ENCODE measurements at places on chromosomes 2 and 18.
A peak's percentile ranks its signal among the peaks of the same experiment; 100 is the strongest.

- DNase-seq, result no peak
These were observed 4.0 kb downstream of the YPEL5 start for GRCh38 chr2:30150786-30151185.

- peak; percentile 70 for DNase-seq
These were observed 109.8 kb downstream of the FSHR start for GRCh38 chr2:49044350-49045079.

GRCh38 chr2:109168086-109168485 lies 39.1 kb downstream of the SH3RF3 start:
- no peak for DNase-seq

GRCh38 chr2:18117592-18117991 lies 239.1 kb downstream of the KCNS3 start:
- no peak for DNase-seq

DNA sequence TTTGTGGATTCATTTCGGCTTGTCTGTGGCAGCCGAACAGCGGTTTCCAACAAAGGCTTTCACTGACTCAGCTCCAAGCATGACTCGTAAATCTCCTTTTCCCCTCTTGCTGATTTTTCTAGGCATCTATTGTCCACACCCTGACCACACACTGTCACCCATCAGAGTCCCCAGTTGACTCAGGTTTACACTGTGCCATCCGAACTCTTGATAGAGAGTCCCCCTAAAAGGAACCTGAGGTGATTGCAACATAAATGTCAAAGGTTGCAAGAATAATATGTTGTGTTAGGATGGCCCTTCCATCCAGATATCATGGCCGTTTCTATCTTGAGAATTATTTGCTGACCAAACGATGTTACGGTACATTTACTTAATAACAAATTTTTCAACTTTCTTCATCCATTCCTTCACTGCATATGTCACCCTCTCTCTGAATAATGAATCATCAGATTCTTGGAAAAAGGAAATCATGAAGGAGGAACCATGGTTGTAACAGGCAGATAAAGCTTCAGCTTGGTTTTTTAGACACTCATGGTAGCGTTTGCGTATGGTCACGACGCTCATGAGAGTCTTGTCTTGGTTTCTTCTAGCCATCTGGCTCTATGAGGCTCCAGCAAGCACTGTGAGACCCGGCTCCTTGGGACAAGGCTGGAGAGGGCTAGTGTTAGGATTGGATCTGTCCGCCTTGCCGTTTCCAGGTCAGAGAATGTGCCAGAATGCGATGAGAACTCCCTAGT lies 72.1 kb downstream of the NPAS2 start:
- DNase-seq, result no peak

- DNase-seq, result no peak
These were observed 30.1 kb upstream of the GRB14 start for GRCh38 chr2:164651361-164651760.

DNA sequence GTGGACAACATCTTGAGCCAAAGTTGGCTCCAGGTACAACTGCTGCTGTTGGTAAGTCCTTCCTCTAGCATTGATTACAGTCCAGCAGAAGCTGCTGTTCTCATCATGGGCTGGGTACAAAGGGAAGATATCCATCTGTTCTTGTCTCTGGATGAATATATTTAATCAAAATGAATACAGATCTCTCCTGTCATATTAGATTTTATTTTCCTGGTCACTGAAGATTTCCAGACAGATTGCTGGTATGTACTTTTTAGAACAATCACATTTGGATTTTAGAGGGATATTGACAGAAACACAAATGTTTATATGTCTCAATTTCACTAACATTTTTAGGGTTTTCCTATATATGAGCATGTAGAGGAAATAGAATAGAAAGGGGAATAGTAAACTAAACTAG lies 155.4 kb upstream of the FHL2 start:
- no peak for DNase-seq

GRCh38 chr2:119004602-119005001 lies 62.6 kb downstream of the MARCO start:
- DNase-seq, result no peak

DNA sequence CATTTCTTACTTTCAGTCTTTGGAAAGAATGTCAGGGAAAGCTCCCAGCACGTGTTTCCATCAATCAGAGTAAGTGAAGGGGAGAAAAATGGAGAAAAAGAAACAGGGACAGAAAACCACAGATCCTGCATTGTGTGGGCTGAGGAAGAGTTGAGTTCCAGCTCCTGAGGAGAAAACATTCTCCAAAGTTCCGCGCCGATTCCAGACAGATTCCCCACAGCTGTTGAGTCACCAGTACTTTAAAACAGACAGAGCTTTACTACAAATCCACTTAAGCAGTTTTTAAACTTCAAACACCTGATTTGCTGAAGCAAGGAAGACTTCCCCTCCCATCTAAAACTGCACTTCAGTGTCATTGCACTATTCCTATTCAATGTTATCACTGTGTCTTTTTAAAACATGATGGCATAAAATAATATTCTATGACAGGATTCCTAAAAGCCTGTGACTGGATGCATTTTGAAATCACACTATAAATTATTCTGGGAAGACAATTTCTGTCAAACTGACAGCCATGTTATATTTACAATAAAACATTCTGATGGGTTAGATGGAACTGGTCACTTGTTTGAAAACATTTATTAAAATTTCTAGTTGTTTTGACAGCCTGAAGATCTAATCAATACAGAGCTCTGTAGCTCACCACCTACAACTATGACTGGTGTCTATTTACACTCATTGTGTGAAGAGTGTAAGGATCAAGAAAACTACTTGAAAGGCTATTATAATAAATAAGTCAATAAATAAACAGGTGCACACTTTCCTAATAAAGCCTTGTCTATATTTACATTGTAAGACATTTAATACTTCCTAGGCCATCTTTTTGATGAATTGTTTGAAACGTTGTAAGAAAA lies 40.9 kb downstream of the TCF4 start:
- DNase-seq, result no peak

- no peak for DNase-seq
These were observed 57.7 kb downstream of the METTL4 start for GRCh38 chr18:2513616-2514015.

DNA sequence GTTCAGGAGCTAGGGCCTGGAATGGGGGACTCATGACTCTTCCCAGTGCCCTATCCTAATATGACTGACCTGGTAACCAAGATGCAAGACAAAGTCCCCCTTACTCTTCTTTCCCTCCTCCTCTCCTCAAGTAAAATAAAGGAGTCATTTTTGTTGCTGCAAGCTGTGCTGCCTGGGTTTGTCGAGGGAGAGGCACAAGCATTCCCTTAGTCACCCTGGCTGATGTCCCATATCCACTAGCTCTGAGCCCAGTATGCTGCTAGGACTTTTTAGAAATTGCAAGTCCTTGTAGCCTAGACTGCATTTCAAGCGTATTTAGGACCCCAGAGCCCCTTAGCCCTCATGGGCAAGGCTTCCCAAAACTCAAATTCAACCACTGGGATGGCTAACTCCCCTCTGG lies 338.5 kb upstream of the SETBP1 start:
- DNase-seq, result no peak

DNA sequence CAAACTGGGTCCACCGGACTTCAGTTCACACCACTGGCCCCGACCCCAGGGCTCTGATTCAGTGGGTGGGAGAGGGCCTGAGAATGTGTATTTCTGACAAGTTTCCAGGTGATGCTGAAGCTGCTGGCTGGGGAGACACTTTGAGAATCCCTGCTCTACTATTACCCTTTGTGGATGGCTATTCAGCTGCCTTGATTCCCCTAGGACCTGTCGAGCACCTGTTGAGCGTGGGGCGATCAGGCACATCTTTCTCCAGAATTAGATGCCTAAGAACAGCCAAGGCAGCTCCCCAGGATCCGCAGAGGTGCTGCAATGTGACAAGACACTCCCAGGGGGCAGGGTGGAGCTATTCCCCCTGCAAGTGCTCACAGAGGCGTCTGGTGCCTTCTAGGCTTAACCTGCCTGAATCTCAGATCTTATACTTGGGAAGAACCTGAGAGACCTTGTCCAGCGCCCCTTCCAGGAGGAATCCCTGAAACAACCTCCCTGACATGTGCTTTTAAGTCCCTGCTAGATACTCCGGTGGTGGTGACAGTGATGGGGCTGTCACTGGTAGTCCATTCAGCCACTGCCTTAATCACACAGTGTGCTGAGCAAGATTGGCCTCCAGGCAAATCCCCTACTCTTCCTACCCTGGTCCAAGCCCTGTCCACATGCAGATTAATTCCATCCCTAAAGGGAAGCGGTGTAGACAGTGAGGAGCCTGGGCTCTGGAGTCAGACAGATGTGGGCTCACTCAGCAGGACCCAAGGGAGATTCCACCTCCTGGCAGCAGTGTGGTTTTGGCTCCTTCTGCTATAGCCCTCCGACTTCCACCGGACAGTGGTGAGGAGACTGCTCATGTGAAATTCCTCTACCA lies 43.4 kb upstream of the OTOF start:
- DNase-seq, result no peak

- DNase-seq, result peak; percentile 50
These were observed 177.3 kb downstream of the HAUS1 start for GRCh38 chr18:46281185-46282176.

- DNase-seq, result no peak
These were observed 79.1 kb upstream of the DLX2 start for GRCh38 chr2:172181840-172182239.

- DNase-seq, result no peak
These were observed 108.9 kb downstream of the ATP9B start for GRCh38 chr18:79178113-79178531.

DNA sequence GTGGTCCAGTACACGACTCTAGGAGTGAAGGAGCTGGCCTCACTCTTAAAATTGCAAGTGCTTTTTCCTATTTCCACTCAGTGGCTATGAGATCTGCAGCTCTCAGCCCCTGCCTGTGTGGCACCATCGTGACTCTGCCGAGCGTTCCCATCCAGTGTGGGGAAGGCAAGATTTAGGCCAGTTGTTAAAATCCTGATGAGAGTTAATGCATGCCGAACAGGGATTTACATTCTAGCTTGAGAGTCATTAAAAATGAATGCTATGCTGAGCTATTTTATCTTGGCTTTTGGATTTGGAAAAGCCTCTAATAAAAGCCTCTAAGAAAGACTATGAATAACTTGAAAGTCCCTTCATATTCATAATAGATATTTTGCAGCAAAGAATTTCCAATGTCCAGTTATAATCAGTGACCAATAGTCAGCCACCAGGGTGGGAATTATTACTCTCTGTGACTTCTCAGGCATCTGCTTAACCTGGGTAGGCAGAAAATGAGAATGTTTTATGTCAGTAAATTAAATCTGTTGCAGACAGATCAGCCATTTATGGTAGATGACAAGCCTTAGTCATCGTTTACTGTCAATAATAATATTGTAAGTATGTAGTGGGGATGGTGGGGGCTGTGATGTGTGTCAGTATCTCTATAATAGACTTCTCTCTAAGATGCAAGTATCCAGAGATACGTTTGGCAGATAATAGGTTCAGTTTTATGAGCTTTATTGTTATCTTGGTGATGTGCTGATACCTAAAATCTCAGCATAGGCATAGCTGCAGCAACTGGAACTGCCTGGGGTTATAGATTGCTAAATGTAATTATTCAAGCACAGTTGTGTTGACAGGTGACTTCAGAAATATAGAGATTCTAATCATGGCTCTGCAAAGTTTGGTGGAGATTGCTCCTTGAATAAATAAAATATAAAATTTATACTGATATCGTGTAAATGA lies 207.8 kb downstream of the SOCS6 start:
- DNase-seq, result no peak

GRCh38 chr18:13868501-13869271 lies 44.7 kb downstream of the MC5R start:
- DNase-seq, result no peak

- no peak for DNase-seq
These were observed 308.7 kb downstream of the CBLN2 start for GRCh38 chr18:72235422-72235821.

- no peak for DNase-seq
These were observed 17.4 kb downstream of the ASPRV1 start for GRCh38 chr2:69943843-69944525.

- no peak for DNase-seq
These were observed 605 bp downstream of the WNT6 start for GRCh38 chr2:218859988-218860831.

- DNase-seq, result no peak
These were observed 742.4 kb downstream of the GALR1 start for GRCh38 chr18:77992057-77992456.

DNA sequence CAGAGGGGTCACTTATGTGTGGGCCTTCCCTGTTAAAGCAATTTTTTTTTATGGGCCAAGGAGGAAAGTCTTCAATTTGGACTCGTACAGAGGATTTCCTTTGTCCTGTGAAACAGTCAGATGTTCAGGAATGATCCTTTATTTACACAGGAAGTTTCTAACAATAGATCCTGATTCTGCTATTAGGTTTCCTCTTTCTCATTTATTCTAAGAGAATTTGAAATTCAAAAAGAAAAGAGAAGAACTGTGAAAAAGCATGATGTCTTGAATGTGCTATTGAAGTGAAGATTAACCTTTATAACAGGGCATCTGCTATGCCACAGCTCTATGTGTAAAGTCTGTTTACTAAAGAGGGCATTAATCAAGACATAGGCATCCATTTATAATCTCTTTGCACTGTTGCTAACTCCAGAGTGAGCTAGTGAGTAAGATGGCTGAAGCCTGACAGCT lies 105.3 kb upstream of the FAM98A start:
- DNase-seq, result no peak

GRCh38 chr2:100791294-100791935 lies 28.5 kb upstream of the NPAS2 start:
- no peak for DNase-seq

DNA sequence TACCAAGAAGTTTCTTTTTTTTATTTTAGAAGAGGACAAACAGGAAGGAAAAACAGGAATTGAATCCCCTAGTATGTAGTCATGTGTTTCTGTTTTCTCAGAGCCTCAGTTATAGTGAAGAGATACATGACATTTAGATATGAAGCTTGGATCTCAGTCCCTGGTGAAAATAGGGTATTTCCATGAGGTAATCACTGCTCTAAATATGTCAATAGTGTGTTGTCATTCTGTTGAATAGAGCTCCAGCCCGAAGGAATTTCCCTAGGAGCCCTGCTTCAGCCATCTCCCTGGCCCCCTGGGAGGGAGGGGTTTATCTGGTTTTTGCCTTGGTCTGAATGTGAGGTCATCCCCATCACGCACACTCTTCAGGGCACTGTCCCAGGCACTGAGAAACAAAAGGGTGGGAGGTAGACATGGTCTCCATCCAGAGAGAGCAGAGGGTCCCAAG lies 47.1 kb upstream of the REL start:
- DNase-seq, result no peak

GRCh38 chr2:172147944-172148650 lies 45.4 kb upstream of the DLX2 start:
- DNase-seq, result no peak

- no peak for DNase-seq
These were observed 7.3 kb upstream of the COL3A1 start for GRCh38 chr2:188966728-188967440.

DNA sequence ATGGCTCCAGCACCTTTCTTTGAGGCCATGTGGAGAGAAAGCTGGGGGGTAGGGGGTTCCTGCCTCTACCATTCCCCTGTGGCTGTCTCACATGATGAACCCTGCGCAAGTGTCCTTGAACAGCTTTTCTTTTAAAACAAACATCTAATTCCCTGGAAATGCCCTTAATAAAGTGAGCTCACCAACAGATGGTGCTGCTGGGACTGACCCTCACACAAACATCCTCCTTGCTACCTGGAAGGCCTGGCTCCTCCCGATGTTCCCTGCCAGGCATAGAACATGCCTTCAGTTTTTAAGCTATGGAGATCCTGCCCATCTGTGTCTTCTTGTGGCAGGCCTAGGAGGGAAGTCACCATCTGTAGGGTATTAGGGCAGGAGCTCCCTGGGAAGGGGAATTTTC lies 60.7 kb upstream of the GATA6 start:
- DNase-seq, result no peak

All from renal cortex interstitium (tissue), 15 donors.